ENCODE measurements at places on chromosomes 5 and 9. TPM values are rescaled to one million over a fixed set of nuclear protein-coding genes. Genes with fewer than 3 reads are reported as not detected.

- ATAC-seq: peak; percentile 76
These were observed 188.6 kb upstream of the DMRT1 start for GRCh38 chr9:652914-653313.

DNA sequence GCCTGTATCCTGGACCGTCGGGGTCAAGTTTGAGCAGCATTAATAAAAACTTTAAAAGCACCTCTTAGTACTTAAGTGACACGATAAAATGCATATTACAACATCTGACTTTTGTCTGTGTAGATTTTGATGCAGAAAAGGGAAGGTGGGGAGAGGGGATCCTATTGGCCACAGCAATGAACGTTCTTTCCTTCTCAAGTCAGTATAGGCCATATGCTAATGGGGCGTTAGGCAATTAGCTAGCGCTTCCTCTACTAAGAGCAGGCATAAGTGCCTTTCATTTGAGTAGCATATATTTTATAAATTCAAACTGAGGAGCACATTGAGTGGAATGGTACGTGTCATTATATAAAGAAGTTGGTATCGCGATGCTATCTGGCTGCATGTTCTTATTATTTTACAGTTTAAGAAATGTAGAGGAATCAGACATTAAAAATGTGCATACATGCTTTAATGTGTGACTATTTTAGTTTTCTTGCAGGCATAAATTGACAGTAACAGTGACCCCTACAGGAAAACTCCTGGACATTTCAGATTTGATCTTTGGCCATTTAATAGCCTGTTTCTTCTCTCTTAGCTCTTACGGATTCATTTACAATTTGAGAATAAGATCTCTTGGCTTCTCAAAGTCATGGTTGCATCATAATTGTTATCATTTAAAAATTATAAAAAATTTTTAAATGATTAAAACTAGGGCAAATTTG lies 1.1 kb upstream of the GNA14 start:
- ATAC-seq: no peak

RBM27 gene
- 7.5 TPM for total RNA-seq

DNA sequence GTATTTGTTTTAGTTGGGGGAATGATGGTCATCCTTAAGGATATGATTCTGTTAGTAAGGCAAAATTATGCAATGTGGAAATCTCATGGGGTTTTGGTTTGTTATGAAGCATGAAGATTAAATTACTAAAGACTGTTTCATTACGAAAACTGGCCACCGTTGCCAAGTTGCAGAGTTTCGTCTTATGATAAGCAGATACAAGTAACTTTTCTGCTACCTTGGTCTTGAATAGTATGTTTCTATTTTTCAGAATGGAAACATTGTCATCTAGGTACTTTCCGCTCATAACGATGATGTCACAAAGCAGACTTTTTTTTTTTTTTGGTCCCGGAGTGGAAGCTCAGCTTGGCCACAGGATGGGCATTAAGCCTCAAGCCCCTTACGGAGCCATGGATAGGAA lies 4.2 kb downstream of the CCNI2 start:
- ATAC-seq: no peak

DNA sequence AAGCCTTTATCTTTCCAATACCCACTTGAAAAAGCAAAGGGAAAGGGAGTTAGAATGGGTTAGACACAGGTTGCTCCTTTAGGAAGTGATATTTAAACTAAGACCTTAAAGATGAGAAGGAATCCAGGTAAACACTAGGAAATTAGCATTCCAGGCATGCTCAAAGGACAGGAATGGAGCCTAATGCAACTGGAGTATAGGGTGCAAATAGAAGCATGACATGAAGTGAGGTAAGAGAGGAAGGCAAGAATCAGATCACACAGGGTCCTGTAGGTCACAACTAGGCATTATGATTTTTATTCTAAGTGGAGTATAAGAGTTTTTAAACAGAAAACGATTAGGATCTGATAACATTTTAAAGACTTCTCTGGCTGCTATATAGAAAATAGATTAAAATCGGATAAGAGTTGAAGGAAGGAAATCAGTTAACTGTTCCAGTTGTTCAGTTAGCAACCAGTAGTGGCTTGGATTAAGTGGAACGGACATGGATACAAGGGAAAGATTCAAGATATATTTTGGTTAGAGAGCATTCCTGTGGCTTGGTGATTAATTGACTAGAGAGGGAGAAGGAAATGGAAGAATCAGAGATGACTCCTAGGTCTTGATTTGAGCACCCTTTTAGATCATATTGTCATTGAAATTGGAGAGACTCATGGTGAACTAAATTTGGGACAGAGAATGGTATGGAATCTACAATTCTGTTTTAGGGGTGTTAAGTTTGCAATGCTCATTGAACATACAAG lies 95.9 kb downstream of the FBXO4 start:
- no peak for ATAC-seq

ARL14EPL gene
- not detected for total RNA-seq

TMEM38B gene
- 4.1 TPM for total RNA-seq

DNA sequence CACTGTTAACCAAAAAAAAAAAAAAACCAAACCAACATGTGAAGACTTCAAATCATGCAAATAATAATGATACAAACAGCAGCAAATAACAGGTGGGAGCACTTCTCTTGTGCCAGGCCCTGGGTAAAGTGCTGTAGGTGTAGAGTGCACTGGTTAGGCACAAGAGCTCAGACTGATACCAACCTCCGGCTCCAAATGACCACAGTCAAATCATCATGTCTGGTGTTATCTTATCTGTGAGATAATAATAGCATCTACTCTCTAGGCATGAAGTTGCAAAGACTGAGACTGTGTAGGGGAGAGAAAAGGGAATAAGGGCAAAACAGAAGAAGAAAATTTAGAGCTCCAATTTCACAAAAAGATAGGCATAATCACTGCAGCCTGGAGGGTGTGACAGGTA lies 159.5 kb downstream of the ARL15 start:
- no peak for ATAC-seq

RNF180 gene
- total RNA-seq: 2.8 TPM

All from esophagus mucosa (tissue), 1 donor.